Activated effector memory CD4-positive, alpha-beta T cell treated with anti-CD3 and anti-CD28 coated beads, Interleukin-2, amount 50 U/mL, for 16 hours (primary cell): ENCODE measurements at places on chromosomes 6 and 20.

DNA sequence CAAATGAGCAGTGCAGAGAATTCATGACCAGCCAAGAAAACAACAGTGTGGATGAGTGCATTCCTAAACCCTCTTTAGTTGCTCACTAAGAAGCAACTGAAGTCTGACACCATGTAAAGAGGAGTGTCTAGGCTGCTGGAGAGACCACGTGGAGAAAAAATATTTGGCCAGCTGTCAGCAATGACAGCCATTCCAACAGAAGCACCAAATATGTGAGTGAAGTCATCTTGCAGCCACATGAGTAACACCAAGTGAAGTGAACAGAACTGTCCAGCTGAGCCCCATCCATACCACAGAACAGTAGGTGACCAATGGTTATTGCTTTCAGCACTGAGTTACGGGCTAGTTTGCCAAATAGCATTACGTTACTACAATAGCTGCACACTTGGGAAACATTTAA, 89.4 kb downstream of the TBXT start:
- no peak for DNase-seq

DNA sequence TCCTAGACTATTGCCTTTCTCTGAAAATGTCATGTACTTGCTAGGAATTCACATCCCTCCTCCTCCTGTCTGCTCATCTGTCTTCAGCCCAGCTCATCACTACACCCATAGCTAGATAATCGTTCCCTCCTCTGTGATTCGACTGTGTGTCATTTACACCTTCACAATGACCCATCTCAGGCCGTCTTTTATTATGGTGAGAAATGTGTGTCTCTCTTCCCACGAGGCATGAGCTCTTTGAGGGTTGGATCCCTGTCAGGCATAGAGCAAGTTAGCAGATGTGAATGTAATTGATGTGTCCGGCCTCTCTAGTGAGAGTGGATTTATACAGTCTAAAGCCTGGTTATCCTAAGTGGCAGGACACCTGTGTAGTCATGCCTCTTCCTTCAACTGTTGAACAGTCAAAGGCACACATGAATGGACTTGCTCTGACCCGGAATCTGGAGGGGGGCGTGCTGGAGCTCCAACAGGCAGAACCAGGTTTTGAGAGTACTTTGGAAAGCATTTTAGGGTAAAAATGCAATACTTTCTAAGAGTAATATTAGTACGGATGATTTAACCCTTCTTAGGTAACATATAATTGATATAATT, 182.1 kb downstream of the UTRN start:
- no peak for DNase-seq

GRCh38 chr20:49230561-49231133, 11.4 kb downstream of the DDX27 start:
- DNase-seq: no peak

- DNase-seq: peak; percentile 57
These were observed 133.9 kb downstream of the AGPAT4 start for GRCh38 chr6:161139766-161140553.

DNA sequence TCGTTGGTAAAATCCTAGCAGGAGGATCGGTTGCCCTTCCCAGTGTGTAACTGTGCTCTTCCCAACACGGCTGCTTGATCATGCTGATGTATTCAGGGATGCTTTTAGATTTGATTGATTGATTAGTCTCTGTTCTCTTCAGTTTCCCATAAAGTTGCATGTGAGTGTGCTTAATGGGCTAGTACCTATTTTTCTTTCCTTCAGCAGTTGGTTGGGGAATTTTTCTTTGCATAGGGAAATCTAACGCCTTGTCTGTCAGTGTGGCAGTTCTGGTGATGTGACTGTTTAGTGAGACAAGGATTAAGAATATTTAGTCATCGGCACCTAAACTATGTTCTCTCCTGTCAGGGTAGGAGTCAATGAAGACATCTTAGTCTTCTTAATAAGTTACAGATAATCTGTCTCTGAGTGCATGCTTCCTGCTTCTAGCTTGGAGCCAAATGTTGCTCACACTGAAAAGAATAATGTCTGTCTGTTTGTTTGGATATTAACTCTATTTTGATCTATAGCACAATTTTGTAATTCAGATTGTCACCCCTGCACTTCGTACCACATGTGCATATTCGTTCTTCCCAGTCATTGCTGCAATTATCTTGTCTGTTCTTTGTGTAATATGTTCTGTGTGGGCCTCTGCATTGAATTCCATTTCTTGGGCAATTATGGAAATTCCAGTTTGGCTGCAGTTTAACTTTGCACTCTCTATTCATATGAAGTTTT, 169.9 kb downstream of the EDN1 start:
- no peak for DNase-seq

- DNase-seq: no peak
These were observed 28.0 kb upstream of the PXDC1 start for GRCh38 chr6:3779574-3779849.

DNA sequence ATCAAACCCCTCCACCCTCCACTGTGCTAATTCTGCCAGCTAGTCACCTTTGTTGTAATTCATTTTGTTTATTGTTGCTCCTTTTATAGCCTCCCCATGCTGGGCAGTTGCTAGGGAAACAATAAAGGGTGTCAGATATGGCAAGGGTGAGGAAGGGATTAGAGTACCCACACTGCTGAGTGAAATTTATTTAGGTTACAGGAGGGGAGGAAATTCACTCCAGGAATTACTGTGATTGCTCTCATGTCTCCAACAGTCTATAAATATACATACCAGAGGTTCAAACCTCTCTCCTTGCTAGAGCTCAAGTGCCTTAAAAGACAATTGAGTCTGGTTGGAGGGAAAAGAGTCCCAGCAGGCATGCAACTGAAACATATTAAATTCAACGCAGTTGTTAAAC, 90.6 kb upstream of the ADGRF1 start:
- no peak for DNase-seq
